ENCODE measurements at places on chromosomes 7 and 10.

GRCh38 chr7:55081068-55081467 lies 62.3 kb downstream of the EGFR start:
- DNase-seq, result no peak

DNA sequence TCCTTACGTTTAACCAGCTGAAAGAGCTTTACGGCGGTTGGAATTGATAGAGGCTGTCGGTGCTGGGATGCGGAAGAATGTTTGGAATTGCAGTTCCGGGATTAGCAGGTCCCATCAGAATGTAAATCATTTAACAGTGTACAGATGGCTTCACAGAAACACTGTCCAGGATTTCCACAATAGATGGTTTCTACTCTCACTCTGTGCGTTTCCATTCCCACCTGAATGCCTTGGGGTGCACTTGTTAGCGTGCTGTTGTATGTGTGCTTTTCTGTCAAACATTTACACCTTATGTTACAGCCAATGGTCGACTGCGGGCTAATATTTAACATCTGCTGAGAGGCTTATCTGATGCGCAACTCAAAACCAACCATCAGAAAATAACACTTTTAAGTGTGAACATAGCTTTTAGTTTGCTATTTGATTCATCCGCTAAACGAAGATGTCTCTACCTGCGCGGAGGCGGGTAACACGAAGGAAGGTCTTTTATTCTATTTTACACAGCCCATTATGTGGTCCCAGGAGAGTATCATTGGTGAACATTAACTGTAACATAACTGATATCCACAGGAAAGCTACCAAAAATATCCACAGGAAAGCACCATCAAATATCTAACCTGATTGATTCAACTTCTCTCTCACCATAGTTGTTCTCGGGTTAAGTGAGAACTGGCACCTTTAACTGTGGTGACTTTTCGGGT lies 179.0 kb downstream of the PRPF18 start:
- DNase-seq, result no peak

DNA sequence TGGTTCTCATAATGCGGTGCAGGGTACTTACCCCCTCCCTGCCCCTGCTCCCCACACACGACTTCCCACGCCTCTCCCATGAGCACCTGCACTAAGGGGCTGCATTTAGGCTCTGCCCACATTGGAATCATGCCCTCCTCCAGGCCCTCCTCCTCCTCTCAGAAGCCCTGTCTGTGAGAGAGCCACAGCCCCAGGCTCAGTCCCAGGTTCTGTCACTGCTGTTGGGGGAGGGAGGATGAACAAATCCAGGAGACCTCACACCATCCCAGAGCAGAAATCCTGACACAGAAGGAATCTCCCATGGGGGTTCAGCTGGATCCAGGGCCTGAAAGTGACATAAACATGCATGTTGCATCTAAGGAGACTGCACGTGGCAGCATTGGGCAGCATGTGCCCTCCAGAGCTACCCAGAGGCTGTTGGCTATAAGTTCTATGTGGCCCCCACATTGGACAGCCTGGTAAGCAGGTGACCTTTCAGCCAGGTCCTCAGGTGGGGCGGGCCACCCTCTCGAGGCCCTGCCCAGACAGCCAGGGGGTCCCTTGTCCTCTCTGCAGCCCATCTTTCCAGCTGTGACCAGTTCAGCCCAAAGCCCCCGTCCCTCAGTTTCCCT lies 1.6 kb upstream of the PILRA start:
- no peak for DNase-seq

GRCh38 chr7:140512317-140513000 lies 33.2 kb upstream of the MKRN1 start:
- no peak for DNase-seq

DNA sequence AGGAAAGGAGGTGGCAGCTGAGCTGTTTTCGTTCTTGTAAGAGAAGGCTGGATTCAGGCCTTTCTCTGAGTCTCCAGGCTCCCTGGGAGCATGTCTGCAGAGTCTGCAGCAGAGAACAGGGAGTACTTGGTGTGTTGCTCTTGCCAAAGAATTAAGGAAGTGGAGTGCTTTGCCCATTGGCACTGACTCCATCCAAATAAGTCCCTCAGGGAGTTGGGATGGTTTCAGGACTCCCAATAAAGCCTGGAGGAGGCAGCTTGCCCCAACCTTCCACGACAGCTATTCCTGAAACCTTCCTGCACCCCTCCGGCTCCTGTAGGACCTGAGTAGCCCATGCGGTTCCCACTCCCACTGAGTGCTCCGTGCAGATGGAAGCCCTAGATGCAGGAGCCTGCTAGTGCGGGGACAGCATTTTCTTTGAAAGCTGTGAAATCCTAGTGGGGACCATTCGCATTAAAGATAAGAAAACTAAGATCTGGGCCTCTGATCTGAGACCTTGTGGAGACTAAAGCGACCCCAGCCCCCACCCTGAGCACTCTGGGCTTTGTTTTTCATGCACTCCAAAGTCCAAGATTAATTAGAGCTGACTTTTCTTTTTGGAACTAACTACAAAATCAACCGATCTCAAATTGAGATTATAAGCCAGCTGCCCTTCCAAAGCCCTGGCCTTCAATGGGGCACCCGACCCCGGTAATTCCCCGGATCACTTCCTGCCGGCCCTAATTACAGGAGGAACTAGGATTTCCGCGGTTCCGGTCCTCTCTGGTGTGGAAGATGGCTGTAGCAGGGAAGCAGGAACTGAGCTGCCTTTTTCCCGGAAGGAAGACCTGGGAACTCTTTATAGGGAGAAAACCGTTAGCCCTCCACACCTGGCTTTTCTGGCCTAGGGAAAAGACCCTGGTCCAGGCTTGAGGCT lies 110.2 kb downstream of the COL13A1 start:
- DNase-seq, result no peak

DNA sequence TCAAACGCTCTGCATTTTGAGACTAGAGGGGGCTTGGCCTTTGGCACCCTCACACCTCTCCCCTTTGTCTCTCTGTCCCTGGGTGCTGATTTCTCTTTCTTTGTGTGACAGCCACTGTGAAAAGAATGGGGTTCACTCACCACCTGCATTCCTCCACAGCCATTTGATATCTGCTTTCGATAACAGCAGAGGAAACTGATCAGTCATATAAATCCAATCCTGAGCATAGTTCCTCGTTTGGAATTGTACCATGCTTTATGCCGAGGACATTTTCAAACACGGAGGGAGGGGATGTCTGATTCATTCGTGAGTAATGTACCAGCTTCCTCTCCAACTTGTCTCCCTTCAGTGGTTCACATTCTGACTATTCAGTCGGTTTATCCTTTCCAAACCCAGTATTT lies 15.8 kb downstream of the MET start:
- DNase-seq, result no peak

GRCh38 chr10:52988923-52989322 lies 216.3 kb upstream of the MBL2 start:
- DNase-seq, result no peak

GRCh38 chr10:8554574-8554973 lies 500.1 kb downstream of the GATA3 start:
- DNase-seq, result no peak

GRCh38 chr7:109259151-109259550 lies 689.5 kb downstream of the DNAJB9 start:
- DNase-seq, result no peak

DNA sequence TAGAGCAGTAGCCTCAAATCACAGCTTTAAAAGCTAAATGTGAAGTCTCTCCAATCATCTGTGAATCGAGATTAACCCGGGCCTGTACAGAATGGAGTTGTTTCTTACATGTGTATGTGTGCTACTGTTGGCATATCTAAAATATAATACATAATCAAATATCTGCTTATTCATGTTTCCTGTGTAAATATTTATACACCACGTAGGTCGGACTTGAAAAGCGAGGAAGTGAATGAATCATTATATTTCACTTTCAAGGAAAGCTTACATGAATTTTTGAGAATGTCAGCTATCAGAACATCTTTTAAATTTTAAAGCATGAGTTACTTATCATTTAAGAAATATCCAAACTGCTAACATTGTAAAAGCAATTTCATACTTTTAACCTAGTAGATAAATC lies 233.3 kb downstream of the SLC25A13 start:
- no peak for DNase-seq

DNA sequence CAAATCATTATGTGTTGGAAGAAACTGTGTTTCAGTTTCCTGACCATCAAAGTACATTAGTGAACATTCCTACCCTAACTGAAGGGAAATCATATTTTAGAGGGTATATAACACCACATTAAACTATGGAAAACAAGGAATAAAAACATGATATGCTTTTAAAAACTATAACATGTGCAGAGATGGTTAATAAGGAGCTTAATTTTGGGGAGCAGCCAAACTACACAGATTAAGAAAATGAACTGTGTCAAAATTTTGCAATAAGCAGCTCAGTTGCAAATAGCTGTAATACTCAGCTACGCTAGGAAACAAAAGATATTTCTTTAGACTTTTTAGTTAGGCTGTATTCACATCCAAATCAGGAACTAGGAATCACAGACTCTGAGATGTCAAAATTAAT lies 1115.7 kb upstream of the CELF2 start:
- DNase-seq, result no peak

- DNase-seq, result no peak
Measured at GRCh38 chr7:801940-802381, 30.3 kb upstream of the SUN1 start.

GRCh38 chr7:28360739-28361138 lies 51.6 kb upstream of the CREB5 start:
- no peak for DNase-seq

DNA sequence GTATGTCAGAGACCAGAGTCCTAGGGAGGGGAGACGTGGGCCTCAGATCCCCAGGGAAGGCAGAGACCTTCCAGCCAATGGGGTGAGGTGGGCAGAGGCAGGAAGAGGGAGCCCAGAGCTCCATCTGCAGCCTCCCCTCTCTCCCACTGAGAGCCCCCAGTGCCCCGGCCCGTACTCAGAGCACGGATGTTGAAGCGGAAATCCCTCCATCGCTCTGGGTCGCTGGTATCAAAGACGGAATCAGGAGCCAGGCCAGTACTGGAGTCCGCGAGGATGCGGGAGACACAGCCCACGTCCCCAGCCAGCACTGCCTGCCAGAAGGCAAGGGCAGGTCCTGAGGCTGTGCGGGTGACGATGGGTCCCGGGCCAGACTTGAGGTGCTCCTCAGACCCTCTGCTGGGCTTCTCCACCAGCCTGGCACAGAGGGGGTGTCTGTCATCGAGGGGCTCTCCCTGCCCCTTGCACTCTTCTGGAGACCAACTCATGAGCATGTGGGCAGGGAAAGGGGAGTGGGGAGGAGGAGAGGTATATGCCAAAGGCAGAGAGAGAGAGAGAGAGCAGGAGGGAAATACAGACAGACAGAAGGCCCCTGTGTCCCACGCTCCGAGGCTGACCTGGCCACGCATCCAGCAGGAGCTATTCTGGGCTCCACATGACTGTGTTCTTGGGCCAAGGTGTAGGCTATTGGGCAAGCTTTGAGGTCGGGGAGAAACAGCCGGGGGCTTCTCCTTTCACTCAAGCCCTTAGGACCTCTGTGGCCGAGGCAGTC lies at the start of gene ASB10:
ASB10 (minus strand) TSS at position 611 of the 769 bp plus-strand sequence; CDS start at position 491, 120 bp downstream.
- DNase-seq, result no peak

- DNase-seq, result no peak
Measured at GRCh38 chr7:3267966-3268690, 32.9 kb upstream of the SDK1 start.

DNA sequence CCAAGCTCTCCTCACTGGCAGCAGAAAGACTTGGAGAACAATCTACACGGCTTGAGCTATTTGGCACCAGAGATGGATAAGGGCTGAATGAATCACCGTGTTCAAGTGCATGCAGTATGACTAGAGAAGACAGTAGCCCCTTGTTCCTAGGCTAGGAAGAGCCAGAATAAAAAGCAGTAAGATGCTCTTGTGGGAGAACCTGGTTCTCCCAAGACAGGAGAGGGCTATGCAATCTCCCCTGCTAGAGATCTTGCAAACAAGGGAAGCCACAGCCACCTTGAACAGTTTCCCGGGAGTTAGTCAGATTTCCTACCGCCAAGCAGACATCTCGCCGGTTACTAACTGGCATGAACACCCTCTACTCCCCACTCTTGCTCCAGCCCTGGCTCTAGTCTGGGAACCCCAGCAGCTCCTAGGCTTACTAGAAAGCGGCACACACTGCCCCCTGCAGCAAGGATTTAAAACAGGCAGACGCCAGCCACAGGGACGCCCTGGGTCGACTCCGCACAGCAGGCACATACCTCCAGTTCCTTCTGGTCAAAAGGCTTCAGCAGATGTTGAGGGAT lies 107.3 kb downstream of the SMURF1 start:
- DNase-seq, result peak; percentile 23

GRCh38 chr7:10212649-10213048 lies 761.0 kb upstream of the PHF14 start:
- DNase-seq, result no peak

DNA sequence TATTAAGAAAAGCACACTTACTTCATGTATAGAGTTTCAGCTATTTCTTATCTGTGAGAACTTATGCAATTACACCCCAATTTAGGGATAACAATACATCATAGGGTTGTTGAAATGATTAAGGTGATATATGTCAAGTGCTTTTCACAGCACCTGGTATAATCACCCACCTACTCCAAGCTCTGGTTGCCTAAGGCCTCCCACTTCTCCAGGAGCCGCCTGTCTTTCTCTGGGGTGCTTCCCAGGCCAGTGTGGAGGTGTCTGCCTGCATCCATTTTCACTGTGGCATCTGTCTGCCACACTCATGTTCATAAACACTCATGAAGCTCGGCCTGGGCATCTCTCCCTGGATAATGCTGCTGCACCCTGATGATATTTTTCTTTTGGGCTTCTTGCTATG lies 250.3 kb downstream of the STK31 start:
- DNase-seq, result no peak

- DNase-seq, result no peak
Measured at GRCh38 chr7:27295236-27295635, 52.6 kb downstream of the EVX1 start.

- DNase-seq, result no peak
Measured at GRCh38 chr7:44415047-44415446, 75.4 kb downstream of the NUDCD3 start.

GRCh38 chr10:50152792-50153272 lies 85.1 kb downstream of the WASHC2A start:
- no peak for DNase-seq

- no peak for DNase-seq
Measured at GRCh38 chr10:69734797-69735468, 66.8 kb upstream of the COL13A1 start.

- DNase-seq, result no peak
Measured at GRCh38 chr10:24874133-24874532, 78.3 kb downstream of the PRTFDC1 start.

DNA sequence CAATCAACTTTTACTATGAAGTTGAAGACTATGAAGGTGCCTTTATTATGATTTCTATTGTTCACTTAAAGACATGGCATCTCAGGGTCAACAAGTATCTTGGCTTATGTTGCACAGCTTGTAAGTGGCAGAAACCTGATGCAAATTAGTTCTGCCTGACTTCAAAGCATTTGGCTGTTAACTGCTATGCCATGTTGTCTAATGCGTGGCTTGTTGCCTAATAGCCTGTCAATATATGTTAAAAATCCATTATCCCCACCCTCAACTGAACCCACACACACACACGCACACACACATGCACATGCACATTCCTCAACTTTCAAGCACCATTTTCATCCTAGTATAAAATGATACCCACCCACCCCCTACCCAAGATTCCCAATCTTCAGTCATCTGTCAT lies 217.1 kb downstream of the NRG3 start:
- no peak for DNase-seq

- DNase-seq, result no peak
Measured at GRCh38 chr7:124338861-124339260, 306.0 kb upstream of the TMEM229A start.

- DNase-seq, result no peak
Measured at GRCh38 chr10:70829543-70829942, 13.8 kb downstream of the SGPL1 start.
